ENCODE measurements at places on chromosomes 16 and 17.
A peak's percentile ranks its signal among the peaks of the same experiment; 100 is the strongest.

DNA sequence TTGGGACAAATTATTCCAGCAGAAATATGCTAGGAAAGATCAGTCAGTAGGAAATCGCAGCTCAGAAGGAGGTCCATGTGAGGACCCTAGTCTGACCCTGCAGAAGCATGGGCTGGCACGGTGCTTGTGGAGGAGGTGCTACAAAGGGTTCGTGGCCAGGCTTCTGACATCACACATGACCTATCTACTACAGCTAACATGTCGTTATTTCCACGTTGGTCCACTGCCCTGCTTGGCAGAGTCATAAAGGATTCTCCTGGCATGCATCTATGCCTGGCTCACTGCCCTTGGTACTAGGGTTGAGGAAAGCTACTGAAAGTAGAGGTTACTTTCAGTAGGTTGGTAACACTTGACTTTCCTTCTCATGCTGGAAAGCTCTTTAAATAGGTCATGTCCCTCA lies 118.1 kb upstream of the SHISA6 start:
- no peak for DNase-seq

DNA sequence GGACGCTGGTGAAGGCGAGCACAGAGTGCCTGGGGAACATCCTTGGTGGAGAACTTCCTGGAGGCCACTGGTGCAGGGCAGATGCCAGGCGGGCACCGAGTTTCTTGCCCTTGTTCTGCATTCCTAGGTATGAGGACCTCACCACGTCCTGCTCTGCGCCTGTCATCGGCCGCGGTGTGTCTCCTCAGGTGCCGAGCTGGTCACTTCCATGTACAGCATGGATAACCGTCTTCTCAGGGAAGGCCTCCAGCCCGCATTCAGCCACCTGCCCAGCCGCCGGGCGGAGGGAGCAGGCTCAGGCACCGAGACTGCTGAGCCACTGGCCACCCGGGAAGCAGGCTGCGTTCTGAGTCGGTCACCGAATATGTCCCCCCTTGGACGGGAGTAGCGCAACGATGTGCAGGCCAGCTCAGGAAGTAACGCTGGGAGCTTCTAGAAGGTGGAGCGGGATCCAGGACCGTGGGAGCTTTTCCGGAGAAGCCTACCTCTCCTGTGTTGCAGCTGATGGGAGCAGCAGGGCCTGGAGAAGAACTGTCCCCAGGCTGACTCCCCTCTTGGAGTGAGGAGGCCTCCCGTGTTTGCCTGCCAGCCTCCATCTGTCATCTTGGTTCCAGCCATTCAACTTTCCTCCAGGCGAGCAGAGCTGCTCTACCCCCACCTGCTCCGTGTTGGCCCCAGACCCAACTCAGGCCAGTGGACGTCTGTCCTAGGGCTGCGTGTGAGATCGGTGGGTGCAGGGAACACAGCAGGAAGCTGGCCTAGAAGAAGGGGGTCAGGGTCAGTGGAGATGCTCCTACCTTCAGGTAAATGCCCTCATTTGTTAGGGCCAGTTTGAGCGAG lies 2.1 kb upstream of the BAIAP2 start:
- no peak for DNase-seq

- DNase-seq: no peak
These were observed 938.9 kb downstream of the CDH11 start for GRCh38 chr16:64182985-64183384.

DNA sequence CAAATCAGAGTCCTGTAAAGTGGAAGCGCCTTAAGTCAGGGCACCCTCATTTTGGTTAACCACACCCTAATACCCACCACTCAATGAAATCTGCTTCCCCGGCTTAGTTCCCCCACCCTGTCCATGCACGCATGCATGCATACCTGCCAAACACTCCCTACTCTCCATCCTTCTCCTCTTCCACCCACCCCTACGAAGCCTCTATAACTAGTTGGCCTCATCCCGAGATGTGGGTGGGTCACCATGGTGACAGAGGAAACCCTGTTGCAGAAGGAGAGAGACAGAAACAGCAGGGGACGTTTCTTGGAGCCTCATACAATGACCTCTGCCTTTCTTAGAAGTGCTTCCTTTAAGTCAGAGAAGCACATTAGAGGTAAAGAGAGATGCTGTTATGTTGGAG lies 46.8 kb upstream of the DNAH9 start:
- no peak for DNase-seq

DNA sequence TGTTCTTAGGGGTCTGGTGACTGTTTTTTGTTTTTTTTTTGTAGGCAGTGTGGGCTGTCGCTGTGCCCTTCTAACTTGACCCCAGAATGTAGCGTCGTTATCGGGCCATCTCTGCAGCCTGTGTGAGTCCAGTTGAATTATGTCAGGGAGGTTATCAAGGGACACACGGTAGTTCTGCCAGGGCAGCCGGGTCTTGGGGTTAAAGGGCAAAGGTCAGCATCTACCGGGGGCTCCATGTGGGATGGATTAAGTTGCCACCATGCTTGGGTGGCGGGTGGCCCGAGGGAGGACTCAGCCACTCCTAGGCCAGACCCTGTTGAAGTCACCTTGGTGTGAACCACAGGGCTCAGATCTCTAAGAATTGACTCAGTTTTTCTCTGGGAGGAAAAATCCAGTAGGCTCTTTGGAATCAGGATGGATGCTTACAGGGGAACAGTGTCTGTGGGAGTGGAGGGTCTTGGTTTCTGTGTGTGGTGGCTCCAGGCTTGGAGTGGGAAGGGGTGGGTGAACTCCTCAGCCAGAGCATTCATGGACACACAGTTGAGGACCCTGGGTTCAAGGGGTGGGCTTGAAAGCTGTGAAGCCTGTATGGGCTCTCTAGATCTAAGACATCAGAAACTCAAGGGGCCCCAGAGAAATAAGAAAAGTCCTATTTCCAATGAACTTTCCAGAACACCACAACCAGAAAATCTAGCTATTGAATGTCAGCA lies 191.7 kb downstream of the IRF8 start:
- DNase-seq: no peak

DNA sequence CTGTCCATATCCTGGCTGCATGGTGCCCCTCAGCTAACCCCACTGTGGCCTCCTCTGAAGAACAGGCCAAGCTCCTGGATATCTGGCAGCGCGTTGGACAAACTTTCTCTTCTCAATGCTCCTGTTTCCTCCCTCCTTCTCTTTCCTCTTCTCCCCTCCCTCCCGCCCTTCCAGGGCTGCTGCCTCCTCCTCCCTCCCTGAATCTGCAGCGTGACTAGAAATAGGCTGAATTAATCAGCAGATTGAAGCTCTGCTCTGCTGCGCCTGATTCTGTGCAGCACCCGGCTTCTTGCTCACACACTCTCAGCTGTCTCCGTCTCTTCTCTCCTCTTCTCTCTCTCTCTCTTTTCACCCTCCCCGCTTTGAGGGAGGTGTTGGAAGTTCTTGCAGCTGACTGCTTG lies 19.8 kb downstream of the TMEM94 start:
- DNase-seq: peak; percentile 53

DNA sequence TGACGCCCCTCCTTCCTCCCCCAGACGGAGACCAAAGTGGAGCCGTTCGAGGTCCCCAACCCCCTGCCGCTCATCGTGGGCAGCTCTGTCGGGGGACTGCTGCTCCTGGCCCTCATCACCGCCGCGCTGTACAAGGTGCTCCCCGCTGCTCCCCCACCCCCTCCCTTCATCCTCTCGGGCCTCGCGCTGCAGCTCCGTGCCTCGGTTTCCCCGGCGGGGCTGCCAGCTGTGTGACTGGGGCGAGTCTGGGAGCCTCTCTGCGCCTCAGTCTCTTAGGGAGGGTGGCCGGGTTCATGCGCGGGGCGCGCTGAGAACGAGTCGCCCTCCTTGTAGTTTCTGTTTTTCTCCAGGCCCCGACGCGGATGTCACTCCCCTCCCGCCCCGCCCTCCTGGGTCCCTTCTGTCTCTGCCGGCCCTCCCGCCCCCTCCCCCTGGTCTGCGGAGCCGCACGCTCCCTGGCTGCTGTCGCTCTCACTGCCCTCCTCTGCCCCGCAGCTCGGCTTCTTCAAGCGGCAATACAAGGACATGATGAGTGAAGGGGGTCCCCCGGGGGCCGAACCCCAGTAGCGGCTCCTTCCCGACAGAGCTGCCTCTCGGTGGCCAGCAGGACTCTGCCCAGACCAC lies 23.7 kb upstream of the ITGAX start:
- DNase-seq: no peak

DNA sequence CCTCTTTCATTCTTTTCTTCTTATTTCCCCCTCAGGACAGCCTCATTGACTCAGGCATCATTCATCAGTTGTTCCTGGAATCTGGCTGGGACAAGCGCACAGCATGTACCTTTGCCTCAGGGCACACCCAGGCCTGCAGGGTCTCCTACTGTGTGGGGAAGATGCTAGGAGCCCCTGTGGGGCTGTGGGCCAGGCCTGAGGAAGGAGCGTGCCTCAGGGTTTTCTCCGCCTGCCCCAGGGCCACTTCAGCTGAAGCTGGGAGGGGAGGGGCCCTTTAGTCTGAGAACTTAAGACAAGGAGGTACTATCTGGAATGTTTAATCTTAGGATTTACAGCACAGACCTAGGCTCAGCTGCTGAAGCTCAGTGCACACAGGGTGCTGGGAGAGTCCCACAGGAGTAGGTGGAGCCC lies 7.9 kb downstream of the ELMO3 start:
- no peak for DNase-seq

DNA sequence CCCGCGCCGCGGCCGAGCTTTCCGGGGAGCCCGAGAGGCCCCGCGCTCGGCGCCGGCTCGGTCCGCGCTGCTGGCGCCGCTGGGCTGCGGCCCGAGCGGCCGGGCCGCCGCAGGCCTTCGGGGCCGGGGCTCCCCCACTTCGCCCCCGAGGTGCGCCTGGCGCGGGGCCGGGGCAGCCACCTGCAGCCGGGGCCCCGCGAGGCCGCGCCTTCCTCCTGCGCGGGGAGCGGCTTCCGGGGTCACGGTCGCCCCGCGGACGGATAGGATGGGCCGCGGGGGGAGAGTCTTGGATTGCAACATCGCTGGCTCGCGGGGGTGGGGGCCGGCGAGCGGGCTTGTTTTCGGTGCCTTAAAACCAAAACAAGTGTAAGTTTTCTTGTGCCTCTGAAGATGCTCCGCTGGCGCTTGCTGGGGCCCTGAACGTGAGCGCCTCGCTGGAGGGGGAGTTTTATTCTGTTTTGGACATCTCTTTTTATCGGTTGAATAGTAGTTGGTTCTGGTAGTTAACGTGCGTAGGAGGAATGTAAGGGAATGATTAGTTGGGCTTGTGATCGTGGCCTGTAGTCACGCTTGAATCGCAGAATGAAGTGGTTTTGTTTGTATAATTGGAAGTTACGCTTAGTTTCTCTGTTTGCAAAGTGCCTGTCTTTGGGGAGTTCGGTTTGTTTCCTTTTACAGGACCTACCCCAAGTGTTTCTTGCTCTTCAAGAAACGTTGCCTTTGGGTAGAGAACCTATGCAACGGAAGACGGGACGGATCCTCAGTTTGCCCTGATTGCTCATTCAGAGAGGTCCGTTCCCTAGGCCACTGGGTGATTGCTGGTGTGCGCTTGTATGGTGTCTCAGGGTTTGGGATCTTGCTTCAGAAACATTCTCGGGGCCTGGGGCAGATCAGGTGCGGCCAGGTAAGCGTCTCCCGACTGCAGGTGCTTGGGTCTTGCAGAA lies 724 bp downstream of the UBE2I start:
- DNase-seq: peak; percentile 47

DNA sequence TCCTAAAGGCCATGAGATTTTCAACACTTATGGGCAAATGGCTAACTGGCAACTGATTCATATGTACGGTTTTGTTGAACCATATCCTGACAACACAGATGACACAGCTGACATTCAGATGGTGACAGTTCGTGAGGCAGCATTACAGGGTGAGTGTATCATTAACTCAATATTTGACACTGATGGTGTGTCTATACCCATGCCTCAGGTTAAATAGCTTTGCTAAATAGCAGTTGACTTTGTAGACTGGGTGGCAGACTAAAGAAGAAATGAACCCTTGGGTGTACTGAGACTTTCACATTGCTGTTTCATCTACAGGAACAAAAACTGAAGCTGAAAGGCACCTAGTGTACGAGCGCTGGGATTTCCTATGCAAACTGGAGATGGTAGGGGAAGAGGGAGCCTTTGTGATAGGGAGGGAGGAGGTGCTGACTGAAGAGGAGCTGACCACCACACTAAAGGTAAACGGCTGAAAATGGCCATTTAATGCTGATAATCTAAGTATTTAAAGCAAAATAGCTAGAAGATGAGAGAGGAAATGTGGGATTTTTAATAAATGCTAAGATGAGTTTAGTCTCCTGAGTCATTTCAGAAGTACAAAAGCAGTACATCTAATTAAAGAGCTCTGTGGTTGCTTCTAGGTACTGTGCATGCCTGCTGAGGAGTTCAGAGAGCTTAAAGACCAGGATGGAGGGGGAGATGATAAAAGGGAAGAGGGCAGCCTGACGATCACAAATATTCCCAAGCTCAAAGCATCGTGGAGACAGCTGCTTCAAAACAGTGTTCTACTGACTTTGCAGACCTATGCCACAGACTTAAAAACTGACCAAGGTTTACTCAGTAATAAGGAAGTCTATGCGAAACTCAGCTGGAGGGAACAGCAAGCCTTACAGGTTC lies 3.0 kb downstream of the SETD6 start:
- DNase-seq: no peak

DNA sequence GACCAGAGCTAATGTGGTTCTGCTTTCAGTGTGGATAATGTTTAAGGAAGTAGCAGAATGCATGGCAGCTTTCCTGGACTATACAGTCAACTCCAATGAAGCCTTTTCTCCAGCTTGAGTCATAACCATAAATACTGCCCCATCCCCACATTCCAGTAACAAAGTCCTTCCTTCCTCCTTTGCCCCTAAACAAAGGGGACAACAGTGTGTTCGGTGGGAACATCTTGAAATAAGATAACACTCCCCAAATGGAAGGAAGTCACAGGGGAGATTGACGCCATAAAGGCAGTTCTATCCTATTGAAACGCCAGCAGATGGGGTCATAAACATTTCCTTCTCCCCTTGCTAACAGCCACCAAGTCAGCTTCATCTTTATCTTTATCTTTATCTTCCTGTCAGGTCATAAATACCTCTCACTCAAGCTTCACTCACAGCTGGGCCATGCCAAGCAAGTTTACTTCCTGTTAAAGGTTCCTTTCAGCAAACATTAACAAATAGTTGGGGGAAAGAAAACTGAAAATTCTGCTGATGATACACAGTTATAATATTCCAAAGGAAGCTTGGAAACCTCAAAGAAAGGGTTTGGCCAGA lies 136.7 kb downstream of the SNX11 start:
- peak; percentile 61 for DNase-seq

DNA sequence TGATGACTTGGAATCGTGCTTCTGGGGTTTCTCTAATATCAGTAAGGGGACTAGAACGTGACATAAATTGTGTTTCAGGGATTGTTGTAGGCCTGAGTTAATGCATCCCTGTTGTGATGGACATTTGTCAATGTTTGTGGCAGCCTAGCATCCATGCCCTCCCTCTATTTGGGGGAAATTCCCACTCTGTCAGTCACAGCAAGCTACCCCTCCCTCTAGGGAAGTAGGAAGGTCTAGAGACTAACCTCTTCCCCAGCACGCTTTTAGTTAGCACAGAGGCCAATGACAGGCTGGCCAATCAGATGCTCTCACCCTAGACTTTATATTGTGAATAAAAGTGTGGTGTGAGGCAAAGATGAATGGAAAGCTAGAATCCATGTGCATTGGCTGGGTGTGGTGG lies 32.4 kb upstream of the NF1 start:
- DNase-seq: no peak

Data from kidney glomerular epithelial cell (primary cell).